ENCODE measurements at places on chromosomes 1 and 21.

DNA sequence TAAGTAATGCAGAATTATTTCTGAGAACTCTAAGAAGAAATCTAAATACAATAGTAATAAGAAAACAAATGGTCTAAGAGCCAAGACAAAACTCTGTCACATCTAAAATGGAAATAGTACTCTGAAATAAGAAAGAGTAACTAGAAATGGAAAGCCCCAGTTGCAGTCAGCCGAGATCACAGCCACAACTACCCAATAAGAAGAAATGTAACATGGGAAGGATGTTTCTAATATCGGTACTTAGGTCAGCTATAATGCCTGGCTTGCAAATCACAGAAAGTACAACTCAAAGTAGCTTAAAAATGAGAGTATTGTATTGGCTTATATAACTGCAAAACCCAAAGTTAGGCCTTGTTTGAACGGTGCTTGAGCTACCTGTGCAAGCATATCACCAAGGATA, 58.6 kb upstream of the USP25 start:
- DNase-seq, result no peak

GRCh38 chr1:204923201-204923600, 52.5 kb downstream of the NFASC start:
- no peak for DNase-seq

GRCh38 chr1:147897029-147897752, 5.4 kb upstream of the GJA8 start:
- DNase-seq, result no peak

DNA sequence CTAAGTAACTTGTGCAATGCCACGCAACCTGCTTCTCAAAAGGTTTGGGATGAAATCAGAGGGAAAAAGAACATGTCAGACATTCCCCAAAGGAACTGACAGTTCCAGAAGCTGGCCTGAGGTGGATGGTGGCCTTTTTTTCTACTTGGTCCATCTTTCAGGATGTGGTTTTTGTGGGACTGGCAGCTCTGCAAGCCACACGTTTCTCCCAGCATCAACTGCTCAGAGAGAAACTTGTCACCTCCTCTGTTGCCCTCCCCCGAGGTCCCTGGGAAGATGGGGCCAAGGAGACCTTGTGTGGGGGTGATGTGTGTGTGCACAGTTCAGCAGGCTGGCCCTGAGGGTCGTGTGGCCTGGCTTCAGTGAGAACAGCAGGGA, 2.5 kb upstream of the DHRS3 start:
- DNase-seq, result no peak

DNA sequence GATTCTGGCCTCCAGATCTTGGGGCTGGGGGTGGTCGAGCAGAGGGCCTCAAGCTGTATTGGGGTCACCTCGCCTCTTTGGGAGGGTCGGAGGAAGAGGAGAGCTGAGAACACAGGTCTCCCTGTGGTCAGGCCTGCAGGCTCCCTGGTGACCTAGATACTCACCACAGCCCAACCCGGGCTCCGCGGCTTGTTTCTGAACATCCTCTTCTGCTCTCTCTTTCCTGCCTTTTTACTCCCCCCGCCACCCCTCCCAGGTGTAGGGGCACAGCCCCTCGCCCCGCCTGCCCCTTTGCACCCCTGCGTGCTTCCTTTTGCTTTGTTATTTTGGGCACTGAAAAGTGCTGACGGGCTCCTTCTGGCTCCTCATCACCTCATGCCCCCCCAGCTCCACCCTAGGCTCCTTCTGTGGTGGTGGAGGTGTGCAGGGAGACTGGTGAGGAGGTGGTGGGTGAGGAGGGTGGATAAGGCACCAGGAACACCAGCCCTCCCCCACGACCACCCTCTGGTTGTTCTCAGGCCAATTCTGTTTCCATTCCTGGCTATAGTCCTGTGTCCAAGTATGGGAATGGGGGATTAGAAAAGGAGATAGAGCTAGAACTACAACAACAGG, 10.6 kb upstream of the LINGO4 start:
- no peak for DNase-seq

- DNase-seq, result no peak
Observed at GRCh38 chr1:151834239-151834638, 2.6 kb upstream of the RORC start.

DNA sequence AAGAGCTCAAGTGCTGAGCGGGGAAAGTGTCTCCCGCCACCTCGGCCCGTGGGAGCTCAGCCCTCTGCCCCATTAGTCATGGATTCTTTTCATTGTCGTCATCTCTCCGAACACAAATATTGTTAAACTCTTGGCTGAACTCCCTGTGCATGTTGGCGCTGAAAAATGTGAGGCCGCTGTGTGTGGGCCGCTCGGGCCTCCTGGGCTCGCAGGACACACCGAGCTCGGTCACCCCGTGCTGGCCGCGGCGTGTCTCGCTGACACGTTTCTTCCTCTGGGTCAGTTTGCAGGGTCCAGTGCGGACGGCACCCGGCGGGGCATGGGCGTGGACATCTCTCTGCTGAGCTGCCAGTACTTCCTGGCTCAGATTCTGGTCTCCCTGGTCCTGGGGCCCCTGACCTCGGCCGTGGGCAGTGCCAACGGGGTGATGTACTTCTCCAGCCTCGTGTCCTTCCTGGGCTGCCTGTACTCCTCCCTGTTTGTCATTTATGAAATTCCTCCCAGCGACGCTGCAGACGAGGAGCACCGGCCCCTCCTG, 25.6 kb downstream of the SLC45A1 start:
- DNase-seq, result no peak

DNA sequence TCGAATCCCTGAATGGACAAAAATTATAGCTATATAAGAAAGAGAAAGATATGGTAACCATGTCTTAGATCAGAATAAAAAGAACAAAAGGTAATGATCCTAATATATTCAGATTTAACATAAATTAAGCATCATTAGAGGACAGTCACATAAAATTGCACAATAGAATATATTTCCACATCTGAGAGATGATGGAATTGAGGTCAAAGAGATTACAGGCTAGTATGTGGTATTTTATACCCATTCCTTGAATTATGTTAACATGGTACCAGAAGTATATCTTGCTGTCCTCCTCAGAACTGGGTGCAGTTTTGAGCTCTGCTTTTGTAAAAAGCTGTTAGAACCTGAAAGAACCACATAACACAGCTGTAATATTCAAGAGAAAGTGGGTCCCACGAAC, 245.6 kb upstream of the HOOK1 start:
- DNase-seq, result no peak

DNA sequence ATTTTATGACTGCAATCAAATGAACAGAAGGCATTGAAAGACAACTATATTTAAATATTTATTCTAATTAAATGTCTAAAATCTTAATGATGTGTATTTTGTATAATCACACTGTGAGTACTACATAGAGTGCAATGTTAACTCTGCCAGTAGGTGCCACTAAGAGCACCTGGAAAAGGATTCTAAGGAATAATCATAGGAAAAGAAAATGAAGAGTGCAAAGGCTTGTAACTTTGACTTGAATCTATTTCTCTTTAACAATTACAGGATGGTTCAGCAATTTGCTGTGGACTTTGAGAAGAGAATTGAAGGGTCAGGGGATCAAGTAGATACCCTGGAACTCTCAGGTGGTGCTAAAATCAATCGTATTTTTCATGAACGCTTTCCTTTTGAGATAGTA, 200.4 kb downstream of the DNM3 start:
- no peak for DNase-seq

DNA sequence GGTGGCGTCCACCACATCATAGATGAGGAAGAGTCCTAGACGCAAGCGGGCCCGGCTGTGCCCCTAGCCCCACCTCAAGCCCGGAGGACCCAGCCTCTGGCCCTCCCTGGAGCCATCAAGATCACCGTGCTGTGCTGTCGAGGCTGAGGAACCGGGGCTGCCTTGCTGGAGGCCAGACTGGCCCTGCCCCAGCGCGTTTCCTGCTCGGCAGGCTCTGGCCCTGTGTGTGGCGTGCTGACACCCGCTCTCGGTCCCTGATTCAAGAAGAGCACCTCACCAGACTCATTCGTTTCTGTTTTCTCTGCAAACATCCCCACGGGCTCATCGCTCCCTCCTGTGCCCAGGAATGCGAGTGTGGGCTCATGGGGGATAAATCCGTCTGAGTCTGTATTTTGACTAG, 51.1 kb downstream of the GLIS1 start:
- no peak for DNase-seq

- no peak for DNase-seq
Observed at GRCh38 chr21:45427331-45428271, 22.6 kb downstream of the COL18A1 start.

DNA sequence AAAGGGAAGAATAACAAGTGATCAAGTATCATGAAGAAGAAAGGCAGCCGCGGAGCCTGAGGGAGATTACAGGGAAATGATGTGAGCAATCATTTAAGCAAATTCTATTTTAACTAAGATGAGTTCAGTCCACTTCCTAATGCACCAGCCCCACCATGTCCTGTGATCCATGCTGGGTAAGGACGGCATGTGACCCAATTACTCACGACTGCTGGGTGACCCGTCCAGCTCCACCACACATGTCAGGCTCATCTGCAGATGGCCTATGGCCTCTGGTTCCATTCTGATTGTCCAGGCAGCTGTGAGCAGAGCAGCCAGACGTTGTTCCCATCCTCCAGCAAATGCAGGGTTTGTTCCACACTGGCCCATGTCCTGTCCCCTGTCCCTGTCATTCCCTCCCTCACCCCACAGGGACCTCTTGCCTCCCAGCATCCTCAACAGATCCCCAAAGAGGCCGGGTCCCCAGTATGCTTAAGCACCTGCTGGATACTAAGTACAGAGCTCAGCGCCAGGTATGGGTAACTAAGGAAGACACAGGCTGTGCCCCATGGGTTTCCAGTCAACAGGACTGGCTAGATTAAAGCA, 87.9 kb downstream of the MATN1 start:
- DNase-seq, result no peak

- DNase-seq, result no peak
Observed at GRCh38 chr1:203527013-203527412, 33.1 kb downstream of the OPTC start.

DNA sequence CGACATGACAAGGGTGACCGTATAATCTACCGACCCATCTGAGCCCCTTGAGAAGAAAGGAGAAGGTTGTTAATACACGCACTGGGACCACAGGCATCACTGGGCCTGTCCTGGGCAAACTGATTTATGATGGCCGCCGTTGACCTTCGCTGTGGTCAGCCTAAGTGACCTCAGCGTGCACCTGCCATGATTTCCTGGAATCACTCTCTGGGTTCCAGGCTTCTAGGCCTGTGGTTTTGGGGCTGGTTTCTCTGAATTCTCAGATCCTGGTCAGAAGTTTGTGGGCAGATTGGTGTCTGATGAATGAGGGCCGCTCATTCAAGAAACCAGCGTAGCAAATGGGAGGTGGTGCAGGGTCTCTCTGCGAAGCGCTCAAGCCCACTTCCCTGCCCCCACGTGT, 64.0 kb downstream of the SIK1 start:
- DNase-seq, result no peak

GRCh38 chr1:203112475-203112874, 15.1 kb upstream of the ADORA1 start:
- DNase-seq, result no peak

- no peak for DNase-seq
Observed at GRCh38 chr1:84998642-84999280, 1.8 kb upstream of the MCOLN2 start.

DNA sequence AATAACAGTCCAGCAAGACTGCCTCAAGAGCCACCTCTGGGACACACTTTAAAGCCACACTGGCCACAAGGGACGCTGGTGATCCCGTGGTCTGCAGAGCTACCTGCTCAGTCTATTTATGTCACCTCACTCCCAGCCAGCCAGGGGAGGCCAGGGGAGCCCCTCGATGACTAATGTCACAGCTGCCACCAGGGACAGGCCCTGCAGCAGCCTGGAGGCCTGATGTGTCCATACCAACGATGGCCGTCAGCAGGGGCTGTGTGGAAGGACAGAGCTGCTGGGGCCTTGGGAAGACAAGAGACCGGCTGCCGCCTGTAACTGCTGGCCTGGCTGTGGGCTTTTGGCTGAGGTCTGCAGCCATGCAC, 71.0 kb downstream of the SIK1 start:
- no peak for DNase-seq

DNA sequence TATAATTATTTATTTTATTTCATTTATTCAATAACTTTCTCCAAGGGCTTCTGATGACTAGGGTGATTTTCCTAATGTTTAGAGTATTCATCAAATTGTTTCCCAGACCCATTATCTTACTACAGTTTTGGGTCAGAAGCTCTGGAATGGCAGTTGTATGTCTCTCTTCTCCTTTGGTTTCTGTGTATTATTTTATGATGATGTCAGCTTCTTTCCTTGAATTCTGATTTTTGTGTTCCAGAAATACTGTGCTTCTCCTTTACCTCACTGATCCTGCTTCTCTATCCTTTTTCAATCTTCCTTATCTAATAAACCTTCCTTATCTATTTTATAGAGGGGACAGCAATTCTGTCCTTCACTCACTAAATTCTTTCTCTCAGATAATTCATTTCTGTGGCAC, 48.8 kb downstream of the LRRC8B start:
- DNase-seq, result no peak

- DNase-seq, result no peak
Observed at GRCh38 chr1:242723044-242723716, 198.7 kb upstream of the PLD5 start.

DNA sequence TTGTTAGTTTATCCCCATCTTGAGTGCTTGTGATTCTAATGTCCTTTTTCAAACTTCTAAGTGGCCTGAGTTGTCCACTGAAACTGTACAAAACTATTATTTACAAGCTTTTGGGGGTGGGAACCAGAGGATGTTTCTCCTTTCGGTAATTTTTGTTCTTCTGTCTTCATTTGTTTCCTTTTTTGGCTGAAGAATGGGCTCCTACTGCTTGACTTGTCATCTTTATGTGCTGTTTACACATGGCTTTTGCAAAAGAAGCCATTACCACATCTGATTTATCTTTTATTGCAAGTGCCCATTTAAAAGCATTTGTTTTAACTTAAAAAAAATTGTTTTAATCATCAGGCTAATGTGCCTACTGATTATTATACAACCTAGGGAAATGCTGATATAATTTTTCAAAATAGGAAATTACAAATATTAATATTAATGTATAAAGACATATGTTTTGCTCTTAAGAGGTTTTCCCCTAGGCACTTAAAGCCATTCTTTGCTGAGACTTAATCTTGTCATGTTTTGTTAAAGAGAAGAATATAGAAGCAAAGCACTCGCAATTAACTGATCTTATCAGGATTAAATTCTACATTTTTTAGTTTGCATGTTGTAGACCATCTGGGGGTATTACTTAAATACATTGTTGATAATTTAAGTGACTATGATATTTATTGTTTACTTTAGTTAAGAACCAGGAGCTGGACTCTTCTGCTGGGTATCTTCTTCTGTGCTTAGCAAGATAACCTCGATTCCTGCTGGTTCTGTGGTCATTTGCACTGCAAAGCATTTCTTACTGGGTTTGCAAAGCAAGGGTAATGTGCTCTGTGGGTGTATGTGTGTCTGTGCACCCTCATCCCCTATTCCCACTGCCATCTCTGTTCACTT, 40.1 kb downstream of the TMEM200B start:
- no peak for DNase-seq

GRCh38 chr21:39637971-39638240, 25.2 kb downstream of the B3GALT5 start:
- DNase-seq, result no peak

Data from hematopoietic multipotent progenitor cell treated with erythropoietin and hydrocortisone succinate and interleukin-3 and kit ligand, for 15 days (in vitro differentiated cells).